ENCODE measurements at places on chromosomes 5 and 9.

GRCh38 chr9:89412951-89413350 lies 85.0 kb downstream of the SEMA4D start:
- DNase-seq: no peak

DNA sequence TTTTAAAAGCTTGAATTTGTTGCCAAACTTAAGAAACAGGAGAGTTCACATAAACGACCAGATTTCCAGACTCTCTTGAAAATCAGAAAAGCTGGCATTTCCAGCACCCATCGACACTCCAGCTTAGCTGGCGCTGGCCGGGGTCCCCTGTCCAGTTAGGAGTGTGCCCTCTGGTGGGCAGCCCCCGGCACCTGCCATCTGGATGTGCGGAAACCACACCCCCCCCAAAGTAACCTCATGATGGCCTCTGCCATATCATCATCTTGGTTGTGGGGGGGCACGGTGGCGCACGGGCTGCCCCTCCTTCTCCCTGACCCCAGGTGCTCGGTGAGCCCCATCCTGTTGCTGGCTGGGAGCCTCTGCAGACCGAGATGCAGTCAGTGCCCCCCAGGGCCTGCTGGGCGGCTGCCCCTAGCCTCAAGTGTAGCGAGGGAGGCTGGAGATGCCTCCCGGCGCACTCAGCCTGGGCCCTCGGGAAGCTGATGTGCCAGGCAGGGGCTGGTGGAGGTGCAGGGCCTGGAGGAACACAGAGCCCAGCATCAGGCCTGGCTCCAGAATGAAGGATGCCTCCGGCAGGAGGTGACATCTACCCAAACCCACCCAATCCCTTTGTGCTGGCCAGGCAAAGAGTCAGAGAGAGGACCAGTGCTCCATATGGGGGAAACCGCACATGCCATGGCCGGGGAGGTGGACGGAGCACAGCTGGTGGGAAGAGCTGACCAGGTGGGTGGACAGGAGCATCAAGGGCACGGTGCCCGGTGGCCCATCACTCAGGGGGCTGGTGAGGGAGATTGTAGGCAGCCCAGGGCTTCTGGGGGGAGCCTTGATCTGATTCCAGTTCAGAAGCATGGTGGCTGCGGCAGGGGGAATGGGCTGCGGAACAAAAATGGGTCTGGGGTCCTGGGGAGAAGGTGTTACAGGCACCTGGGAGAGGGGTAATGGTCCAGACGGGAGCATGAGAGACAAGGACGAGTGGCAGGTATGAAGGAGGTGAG lies 70.6 kb downstream of the ADAMTS2 start:
- DNase-seq: no peak

DNA sequence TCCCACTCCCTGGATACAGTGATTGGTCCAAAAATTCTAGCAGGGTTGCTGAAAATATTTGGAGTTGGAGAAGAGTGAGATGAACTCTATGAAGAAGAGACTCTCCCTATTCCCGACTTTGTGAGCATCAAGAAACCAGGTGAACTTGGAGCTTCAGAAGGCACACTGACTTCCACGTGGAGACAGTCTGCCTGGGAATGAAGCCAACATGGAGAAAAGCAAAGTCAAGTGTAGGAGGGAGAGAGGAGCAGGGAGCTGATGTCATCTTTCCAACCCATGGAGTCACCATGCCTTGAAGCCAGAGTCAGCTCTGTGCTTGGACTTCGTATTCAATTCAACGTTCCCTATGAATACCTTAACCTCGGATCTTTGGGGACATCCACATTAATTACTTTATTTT lies 125.1 kb downstream of the NPR3 start:
- no peak for DNase-seq

- DNase-seq: no peak
Measured at GRCh38 chr5:169577951-169578350, 5.6 kb upstream of the SPDL1 start.

GRCh38 chr9:107108342-107109130 lies 174.5 kb upstream of the RAD23B start:
- DNase-seq: no peak

DNA sequence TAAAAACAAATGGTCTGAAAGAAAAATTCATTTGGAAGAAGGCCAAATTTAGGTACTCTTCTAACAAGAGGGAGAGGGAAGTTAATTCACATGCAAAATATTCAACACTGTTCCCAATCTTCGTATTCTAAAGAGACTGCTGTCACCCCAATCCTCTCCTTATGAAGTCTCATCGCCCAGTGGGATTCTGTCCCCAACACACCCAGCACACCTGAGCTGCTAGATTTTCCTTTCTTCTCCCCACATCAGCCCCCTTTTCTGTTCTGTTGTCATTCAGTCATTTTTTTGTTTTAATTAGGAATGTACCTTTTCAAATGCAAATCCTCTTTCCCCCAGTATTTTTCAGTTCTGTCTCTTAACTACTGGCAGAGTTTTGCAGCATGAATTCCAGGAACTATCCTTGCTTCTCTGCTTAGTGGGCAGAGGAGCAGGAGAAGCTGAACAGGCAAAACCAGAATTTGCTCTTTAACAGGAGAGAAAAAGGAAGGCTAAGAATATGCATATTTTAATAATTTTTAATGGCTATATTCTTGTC lies 366.9 kb downstream of the MAN2A1 start:
- no peak for DNase-seq

DNA sequence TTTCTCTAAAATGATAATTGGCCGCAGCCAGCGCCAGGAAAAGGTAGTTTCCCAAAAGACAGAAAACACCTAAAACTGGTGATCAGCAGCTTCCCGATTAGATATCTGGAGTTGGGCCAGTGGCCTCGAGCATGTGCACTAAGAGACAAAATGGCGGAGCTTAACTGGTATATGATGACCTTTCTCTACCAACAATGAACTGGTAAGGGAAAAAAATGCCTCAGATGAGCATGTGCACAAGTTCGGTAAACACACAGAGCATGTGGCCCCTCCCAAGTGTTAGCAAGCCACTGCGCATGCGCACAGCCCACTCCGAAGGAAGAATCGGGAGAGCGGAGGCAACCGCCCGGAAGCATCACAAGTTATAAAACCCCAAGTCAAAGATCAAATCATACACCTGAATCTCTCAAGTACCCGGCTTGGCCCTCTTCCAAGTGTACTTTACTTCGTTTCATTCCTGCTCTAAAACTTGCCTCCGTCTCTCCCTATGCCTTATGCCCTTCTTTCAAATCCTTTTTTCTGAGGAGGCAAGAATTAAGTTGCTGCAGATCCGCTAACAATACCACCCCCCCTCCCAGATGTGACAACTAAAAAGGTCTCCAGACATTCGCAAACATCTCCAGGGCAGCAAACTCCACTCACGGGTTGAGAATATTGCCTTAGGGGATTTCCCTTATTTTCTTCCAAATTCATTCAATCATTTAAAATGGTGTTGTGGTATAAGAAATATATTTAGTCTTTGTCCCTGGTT lies 15.0 kb upstream of the PTBP3 start:
- DNase-seq: peak; percentile 66

DNA sequence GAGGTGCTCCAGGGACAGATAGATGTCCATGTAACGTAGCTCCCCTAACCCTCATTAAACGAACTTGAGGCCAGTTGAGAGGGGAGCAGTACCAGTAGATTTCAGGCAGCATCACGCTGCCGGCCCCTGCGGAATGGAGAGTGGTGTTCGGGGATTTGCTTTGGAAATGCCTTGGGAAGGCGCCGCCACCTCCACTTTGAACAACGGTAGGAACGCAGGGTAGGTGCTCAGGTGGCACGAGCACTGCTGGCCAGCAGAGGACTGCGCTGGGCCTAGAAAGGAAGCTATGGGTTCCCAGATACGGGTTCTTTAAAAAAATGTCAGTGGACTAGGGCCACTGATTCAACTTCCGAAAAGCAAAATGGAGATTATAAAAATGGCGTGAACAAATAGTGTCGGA lies 271.8 kb downstream of the FANCC start:
- no peak for DNase-seq

- no peak for DNase-seq
Measured at GRCh38 chr5:130965360-130965759, 199.7 kb downstream of the HINT1 start.

GRCh38 chr5:35826554-35826953 lies 30.1 kb upstream of the IL7R start:
- no peak for DNase-seq

DNA sequence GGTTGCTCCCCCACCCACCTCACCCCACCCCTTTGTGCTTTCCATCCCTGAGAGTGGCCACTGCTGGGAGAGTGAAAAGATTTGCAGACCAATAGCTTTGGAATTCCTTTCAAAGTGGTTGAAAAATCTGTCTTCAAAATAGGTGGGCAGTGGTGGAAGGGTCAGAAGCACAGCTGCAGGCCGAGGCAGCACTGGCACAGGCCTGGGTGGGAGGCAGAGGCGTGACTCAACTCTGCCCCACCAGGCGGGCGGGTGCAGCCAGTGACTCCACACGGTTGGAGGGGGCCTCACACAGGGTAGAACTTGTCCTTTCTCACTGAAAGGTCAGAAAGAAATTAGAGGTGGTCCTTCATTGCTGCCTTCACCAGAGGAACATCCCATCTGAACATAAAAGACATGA lies 214.9 kb upstream of the TBCA start:
- no peak for DNase-seq

DNA sequence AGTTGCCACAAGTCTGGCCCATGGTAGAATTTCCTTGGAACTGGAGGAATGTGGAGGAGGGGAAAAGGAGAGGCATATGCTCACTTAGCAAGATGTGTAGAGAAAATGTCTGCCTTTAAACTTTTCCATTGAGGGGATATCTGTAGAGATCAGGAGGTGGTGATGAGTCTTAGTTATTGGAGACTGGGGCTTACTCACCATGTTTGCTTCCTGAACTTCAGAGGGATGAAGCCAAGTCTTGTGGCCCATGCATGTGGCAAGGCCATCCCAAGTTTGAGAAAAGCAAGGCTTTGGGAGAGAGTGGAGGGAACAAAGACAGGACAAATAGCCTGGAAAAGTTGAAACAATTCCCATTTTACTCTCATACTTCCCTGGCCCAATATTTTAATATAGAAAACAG lies 124.5 kb downstream of the GDNF start:
- DNase-seq: no peak

DNA sequence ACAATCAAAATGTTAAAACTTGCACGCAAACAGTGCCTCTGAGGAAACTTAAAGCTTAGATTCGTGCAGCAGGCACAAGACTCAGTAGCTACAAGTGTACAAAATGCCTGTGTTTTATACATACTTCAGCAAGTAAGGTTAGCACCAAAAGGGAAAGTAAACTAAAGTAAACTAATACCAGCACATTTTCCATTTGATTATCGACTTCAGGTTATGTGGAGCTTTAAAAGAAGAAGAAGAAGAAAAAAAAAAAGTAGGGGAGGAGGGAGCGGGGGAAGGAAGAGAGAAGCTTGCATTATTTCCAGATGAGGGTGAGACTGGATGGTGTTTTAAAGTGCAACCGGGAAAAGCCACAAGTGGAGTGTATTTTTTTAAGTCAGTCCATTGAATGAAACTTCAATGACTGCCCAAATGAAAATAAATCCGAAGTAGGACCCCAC lies 596 bp upstream of the ADAMTS6 start:
- no peak for DNase-seq

GRCh38 chr9:21904776-21905175 lies 89.4 kb downstream of the CDKN2A start:
- no peak for DNase-seq

DNA sequence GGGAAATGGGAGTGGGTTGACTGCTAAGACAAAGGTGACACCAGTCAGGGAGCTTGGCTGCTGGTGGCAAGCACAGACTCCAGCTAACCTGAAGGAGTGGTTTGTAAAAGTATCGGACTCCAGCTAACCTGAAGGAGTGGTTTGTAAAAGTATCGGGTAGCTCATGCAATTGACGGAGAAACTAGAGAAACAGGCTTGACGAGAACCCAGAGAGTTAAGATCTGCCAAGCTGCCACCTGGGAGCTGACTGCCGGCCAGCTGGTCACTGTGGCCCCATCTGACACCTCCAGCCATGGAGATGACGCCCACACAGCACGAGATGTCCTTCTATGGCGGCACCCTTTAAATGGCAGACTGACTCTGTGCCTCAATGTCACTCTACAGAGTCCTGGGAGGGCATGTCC lies 28.3 kb upstream of the CRB2 start:
- DNase-seq: no peak

- no peak for DNase-seq
Measured at GRCh38 chr9:16688814-16689213, 181.7 kb downstream of the BNC2 start.

GRCh38 chr9:88387552-88388202 lies 567 bp upstream of the SPIN1 start:
- peak; percentile 12 for DNase-seq

DNA sequence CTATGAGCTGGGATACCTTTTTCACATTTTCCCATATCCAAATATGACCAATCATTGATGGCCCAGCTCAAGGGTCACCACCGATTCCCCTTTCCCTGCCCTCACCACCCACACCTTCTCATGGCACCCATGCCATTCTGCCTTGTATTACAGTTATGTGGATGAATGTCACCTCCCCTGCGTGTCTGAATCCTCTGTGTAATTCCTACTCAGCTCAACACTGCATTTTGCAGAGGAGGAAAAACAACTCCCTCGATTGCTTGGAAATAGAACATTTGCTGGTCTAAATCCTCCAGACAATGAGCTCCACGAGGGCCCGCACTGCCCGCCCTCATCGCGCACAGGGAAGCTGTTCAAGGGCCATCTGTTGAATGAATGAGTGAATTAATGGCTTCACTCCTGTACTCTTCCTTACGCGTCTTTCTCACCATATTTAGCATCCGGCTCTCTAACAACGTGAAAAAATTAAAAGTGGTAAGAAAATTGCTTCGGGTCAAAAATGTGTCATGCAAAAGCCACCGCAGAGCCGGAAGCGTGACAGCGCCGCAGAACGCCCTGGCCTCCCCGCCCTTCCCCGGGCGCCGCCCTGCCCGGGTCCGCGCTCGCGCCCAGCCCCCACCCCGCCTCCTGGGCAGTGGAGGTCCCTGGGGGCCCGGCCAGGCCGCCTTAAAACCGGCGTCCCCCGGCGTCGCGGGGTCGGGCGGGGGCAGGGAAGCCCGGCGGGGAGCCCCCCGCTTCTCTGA lies 704 bp downstream of the SUSD1 start:
- peak; percentile 54 for DNase-seq

- no peak for DNase-seq
Measured at GRCh38 chr9:8693464-8693863, 893.9 kb upstream of the DMAC1 start.

DNA sequence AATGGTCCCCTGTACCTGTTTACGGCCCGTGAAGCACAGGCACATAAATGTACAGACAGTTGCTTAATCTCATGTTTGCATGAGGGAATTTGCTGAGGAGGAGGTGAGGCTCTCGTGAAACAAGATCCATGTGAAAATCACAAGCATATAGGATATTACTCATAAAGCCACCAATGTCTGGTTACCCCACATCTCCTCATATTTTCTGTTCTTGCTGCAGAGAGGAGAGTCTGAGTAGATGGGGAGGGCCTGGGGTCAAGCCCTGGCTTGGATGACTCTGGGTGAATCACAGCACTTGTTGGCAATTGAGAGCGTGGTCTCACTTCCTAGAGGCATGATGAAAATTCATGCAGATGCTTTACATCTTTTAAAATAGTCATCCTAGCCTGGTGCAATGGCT lies 975 bp downstream of the AGXT2 start:
- no peak for DNase-seq
